ENCODE measurements at places on chromosomes 5 and 9. TPM values are rescaled to one million over a fixed set of nuclear protein-coding genes. Genes with fewer than 3 reads are reported as not detected.

Gene IPO11
- total RNA-seq: 37.7 TPM

GRCh38 chr5:171093598-171093997, 215.4 kb upstream of the TLX3 start:
- DNase-seq: no peak

GRCh38 chr9:96113032-96113431, 188.9 kb downstream of the HSD17B3 start:
- DNase-seq: no peak

Gene NDUFAF2
- total RNA-seq: 49.8 TPM

Gene GPR21
- not detected for total RNA-seq

Gene DOCK2
- total RNA-seq: 3.4 TPM

GRCh38 chr5:107592515-107592914, 78.2 kb downstream of the EFNA5 start:
- no peak for DNase-seq
